Germinal center (tissue), 1 donor: ENCODE measurements at places on chromosomes 1 and 21.

- DNase-seq, result peak; percentile 68
Observed at GRCh38 chr1:156291226-156292061, 4.0 kb downstream of the GLMP start.

DNA sequence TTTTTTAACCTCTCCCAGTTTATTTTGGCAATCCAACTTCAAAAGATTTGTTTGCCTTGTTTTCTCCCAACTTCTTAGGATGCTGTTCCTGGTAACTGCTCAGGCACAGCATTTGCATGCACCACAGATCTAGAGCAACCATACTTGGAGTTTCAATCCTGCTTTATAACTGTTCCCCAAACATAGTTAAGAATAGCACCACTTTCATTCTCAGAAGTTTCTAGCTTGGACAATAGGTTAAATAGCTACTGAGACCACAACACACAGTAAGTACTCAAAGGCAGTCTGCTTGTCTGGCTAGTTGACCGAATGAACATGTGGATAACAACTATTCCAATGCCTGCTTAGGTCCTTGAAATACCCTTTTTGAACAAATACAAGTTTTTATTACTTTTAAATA lies 76.8 kb downstream of the FOXJ3 start:
- DNase-seq, result no peak

- no peak for DNase-seq
Observed at GRCh38 chr1:11138952-11139351, 39.3 kb upstream of the EXOSC10 start.

DNA sequence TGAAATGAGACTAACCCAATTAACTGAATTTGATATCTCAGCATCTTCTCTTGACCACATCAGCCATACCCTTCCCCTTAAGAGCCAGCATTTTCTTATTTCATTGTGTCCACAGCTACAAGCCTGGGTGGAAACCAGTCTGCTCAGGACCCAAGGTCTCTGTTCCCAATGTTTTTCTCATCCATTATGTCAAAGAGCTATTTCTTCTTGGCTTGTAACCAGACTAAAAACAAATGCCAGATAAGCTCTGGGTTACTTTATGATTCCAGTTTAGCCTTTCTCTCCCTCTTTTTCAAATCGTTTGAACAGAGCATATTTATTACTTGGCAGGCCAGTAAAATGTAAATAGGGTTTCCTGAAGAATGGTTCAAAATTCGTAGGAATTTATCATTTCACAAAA lies 109.3 kb upstream of the SPATA6 start:
- no peak for DNase-seq

GRCh38 chr1:239511875-239512274 lies 125.5 kb downstream of the CHRM3 start:
- no peak for DNase-seq

GRCh38 chr1:64917328-64917861 lies 49.0 kb downstream of the JAK1 start:
- DNase-seq, result peak; percentile 26

DNA sequence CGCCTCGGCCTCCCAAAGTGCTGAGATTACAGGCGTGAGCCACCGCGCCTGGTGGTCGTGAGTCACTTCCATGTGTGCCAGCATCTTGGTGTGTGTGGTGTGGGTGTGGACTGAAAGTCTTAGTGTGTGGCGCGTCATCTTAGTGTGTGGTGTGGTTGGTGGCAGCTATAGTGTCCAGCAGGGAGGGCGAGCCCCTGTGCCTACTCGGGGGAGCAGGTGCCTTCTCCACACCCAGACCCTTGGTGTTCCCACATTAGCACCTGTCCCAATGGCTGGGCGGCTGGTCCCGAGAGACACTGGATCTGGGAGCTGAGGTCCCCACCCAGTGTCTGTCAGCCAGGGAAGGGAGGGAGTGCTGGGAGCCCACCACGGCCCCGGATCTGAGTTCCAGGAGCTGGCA lies 2.8 kb downstream of the SCNN1D start:
- no peak for DNase-seq

- DNase-seq, result no peak
Observed at GRCh38 chr1:57167997-57168396, 202.2 kb upstream of the C8B start.
